ENCODE measurements at places on chromosomes 7 and 10.

DNA sequence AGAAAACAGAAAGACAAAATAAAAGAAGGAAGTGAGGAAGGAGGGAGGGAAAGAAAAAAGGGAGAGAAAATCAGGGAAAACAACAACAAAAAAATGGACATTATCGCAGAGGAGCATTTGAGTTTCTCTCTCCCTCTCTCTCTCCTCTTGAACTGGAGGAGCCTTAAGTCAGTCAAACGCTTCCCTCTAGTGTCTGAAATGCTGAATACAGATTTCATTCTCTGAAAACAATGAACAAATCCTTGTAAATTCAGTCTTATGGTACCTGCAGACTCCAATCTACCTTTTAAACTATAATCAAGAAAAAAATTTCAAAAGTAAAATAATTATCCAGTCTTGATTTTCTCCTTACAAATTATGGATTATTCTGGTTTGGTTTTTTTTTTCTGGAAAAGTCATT, 89.2 kb upstream of the PFKP start:
- DNase-seq, result no peak

GRCh38 chr10:12027539-12027938, 15.1 kb downstream of the UPF2 start:
- DNase-seq, result no peak

DNA sequence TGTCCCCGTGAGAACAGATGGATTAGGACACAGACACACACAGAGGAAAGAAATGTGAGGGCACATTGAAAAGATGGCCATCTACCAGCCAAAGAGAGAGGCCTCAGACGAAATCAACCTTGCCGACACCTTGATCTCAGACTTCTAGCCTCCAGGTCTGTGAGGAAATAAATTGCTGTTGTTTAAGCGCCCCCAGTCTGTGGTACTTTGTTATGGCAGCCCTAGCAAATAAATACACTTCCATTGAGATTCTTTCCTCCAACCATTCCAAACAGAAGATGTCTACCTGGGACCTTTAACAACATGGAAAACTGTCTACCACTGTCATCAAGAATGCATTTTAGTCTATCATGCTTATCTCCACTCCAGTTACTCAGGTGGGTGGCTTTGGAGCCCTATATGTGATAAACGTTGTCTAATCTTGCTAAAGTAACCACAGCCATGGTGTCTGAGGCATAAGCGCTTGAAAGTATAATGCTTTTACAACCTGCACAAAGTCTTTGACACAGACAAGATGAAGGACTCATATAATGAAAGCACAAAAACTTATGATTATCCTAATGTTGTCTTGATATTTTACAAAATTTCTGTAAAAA, 244.3 kb downstream of the MTERF1 start:
- no peak for DNase-seq

GRCh38 chr10:109919220-109919619, 4.1 kb downstream of the XPNPEP1 start:
- no peak for DNase-seq

DNA sequence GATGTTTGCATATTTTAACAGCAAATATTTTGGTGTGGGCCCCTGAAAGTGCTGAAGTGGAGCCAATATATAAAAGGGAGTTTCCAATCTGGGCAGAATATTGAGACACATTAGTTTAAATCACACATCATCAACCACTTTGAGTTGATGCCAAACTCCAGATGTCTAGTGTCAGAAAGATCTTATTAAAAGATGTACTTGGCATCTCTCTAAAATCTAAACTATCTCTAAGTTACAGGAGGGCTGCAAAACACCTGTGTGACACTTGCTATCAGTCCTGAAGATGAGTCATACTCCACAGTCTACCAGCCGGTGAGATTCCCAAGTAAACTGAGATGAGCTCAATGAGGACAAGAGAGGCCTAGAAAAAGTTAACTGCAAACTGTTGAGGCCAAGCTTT, 11.4 kb downstream of the JAZF1 start:
- no peak for DNase-seq

DNA sequence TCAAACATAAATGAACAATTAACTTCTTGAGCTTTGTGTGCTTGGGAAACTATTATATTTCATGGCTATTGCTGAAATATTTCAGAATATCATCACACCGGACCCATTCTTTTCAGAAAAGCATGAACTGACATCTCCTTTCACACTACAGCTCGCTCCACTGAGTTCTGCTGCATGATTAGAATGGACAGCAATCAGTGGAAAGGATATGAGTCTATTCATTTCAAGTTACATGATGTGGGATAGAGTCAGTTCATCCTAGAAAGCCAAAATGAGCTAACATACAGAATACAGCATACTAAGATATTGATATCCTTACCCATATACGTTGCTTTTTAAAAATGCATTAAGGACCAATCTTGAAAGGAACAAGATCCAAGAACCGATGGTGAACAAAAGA, 1.1 kb upstream of the FAM53B start:
- no peak for DNase-seq

- no peak for DNase-seq
Observed at GRCh38 chr7:74309181-74309580, 20.0 kb downstream of the CLIP2 start.

GRCh38 chr7:38880454-38880853, 28.5 kb downstream of the VPS41 start:
- no peak for DNase-seq

DNA sequence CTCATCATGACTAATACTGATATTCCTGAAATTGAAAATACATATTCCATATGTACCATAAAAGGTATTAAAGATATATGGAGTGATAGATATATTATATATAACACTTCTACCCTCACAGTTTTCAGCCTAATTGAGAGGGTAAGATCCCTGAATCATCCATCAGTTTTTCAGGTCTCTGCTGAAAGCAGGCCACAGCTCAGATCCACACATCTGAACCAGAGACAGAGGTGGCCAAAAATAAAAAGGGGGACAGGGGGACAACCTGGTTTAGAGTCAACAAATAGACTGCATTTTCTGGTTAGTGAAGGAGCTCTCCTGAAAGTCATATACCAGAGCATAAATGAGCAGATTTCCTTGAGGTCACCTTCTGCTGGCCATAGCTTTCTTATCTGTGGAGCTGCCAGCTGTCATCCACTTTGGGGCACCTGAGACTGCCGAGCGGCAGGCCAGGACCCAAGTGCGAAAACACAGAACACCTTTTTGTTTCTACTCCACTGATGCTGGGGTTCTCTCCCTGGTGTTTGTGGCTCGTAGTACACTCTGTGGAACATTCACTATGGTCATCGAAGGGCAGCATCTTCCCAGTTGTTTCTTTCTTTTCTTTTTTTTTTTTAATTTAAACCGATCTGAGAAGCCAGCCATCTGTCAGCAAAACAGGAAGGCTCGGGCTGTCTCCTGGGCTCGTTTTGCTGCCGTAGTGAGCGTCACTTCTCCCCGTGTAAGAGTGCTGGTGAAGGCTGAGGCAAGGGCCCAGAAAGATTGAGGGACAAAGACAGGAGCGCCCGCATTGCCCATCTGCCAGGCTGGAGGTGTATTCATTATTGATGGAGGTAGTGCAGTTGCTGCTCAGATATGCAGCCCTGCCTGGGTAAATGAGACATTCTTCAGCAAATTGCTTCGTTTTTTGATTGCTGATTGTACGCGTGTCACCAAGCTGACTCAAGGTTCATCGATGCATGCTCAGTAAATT, 13.5 kb downstream of the IKZF1 start:
- no peak for DNase-seq

- no peak for DNase-seq
Observed at GRCh38 chr7:143295870-143296269, 7.7 kb downstream of the CASP2 start.

DNA sequence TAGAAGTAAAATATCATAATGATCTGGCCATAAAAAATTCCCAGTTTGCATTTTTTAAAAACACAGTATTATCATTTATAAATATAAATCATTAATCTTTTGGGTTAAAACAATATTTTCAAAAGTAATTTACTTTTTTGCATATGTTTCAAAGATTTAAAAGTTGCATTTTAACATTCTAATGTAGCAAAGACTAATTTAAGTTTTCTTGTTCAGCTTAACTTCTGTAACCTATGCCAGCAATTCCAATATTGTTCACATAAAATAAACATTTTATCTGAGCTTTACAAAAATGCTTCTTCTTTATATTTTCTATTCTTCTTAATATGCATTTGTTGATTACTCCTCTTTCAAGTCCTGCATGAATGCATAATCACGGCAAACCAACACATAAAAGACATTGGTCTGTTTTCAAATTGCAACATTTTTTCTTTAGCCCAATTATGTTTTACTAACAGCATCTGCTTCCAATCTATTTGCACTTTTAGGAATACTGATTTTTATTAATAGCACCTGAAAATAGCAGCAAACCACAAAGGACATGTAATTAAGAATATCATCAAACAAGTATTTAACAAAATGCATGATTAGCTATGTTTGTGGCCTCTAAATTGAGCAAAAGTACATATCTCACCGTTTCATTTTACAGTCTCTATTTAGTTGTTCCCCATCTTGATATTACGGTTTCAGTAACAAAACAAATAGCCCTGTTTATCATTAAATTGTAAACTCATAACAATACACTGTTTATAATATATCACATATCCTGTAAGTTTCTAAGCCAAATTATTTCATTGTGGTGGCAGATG, 286.9 kb upstream of the NFE2L3 start:
- DNase-seq, result no peak

DNA sequence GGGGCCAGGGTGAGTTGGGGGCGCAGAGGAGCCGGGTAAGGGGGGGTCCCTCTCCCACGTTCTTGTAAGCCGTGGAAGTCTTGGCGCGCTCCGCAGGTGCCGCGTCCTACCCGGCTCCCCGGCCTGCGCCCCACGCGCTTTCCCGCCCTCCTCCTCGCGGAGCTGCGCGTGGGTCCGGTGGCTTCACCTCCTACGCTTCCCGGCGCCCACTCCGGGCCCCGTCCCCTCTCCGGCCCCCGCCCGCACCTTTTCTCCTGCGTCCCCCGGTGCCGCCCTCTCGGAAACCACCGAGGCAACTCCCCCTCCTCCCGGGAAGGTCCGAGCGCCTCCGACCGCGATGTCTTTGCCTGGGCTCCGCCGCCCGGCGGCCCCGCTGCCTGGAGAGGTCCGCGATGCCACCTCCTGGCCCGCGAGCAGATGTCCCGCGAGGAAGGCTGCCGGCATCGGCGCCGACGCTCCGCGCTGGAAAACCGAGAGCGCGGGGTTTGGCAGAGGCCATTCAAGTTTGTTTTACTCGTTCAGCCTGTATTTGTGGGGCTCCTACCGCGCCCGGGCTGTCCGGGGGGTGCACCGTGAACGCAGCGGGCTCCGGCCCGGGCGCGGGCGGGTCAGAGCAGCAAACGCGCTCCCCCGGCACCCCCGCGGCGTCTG, 2.4 kb upstream of the NKX6-2 start:
- no peak for DNase-seq

- DNase-seq, result peak; percentile 36
Observed at GRCh38 chr7:148772297-148773089, 73.8 kb downstream of the CUL1 start.

- DNase-seq, result no peak
Observed at GRCh38 chr7:98685541-98685940, 68.5 kb downstream of the NPTX2 start.

DNA sequence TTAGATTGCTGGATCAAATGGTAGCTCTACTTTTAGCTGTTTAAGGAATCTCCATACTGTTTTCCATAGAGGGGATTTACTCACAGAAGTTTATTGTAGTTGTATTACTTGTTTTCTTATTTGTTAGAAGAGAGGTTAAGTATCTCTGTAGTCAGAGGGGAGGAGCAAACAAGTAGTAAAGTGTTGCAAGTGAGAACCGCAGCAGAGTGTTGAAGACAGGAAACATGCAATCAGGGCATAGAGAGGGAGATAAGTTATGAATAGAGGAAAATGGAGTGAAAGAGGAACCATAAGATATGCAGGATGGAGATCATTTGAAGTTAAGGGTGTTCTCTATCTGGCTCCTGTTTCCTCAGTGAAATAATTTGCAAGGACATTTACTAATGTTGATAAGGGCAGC, 331.4 kb upstream of the TMEM229A start:
- DNase-seq, result no peak

GRCh38 chr10:61620506-61620905, 42.2 kb upstream of the CABCOCO1 start:
- DNase-seq, result no peak

DNA sequence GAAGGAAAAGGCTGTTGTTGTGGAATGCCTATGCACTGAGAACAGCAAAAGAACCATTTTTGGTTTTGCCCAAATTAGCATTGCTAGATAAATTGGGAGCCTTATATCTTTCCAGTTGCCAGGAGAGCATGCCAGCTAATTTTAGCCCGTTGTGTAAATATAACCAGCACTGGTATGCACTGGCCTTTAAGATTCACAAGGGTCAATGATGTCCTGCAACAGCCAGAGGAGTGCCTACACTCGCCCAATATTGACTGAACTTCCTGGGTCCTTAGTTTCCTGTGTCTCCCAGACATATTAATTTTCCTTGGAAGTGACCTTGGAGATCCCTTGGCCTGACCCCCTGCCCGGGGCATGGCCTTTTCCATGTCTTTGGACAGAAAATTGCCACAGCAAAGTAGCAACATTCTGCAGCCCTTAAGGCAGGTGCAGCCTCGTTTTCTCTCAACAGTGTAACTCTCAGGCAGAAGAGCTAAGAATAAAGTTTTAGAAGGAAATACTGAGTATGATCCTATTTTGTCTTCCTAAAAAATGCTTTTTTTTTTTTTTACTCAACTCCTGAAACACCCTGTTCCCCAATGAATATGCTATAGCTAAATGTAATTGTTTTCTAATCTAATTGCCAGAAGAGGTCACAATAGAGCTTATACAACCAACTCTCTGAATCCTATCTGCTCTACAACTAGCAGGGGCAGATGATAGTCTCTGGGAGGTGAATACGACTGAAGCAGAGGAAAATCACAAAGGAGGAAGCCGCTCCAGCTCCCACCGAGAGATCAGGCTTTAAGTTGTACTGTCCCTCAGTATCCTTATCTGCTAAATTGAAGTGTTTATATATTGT, 131.9 kb upstream of the PCGF5 start:
- no peak for DNase-seq

DNA sequence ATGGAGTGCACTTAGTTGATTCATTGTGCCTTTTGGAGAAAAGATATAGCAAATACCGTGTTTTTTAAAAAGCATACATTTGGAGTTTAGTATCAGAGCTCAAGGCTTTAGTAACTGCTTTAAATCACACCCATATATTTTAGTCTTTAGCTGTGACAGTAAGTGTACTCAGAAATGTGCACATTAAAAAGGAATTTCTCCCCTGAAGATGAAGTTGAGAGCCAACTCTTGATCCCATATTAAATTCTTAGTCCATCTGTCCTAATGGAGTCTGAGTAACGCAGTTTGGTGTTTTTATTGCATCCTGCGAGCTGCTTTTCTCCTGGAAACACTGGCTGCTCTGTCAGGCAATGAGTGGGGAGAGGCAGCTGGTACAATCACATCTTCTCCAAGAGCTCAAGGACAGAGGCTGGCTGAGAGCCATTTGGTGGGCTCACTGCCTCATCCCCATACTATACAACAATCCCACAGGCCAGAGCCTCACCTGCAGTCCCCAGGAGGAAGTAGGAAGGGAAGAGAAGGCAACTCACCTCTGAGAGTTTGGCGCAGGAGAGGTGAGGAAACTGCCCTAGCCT, 473.6 kb upstream of the C7orf33 start:
- no peak for DNase-seq

Data from activated T-cell treated with anti-CD3 and anti-CD28 coated beads for 4 hours (primary cell).